ENCODE measurements at places on chromosomes 11 and 22. TPM values are rescaled to one million over a fixed set of nuclear protein-coding genes. Genes with fewer than 3 reads are reported as not detected.

- DNase-seq, result no peak
- H3K4me1 ChIP-seq, result peaks cover 10% of the 10 kb centered on the region
- H3K27me3 ChIP-seq, result peaks cover 90% of the 10 kb centered on the region
- H3K36me3 ChIP-seq, result no peaks in the 10 kb centered on the region
These were observed 11.1 kb upstream of the ALX4 start for GRCh38 chr11:44321059-44321458.

The INS gene
- total RNA-seq, result not detected

DNA sequence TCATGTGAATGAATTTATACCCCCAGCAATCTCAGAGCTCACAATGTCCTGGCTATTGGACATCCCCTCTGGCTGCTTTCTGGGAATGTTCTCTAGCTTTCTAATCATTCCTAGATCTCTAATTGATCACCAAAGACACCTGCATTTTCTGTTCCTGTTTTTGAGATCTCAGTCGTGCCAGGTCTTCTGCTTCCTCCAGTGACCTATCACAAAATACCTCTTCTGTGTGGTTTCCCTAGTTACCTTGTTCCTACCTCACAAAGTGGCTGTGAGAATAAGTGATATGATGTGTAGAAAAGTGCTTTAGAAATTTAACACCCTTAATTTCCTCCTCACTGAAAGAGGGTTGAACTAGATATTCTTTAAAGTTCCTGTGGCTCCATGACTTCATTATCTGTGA, 92.2 kb downstream of the LUZP2 start:
- no peak for DNase-seq
- no peaks in the 10 kb centered on the region for H3K36me3 ChIP-seq
- no peak overlapping the region for H3K27ac ChIP-seq

GRCh38 chr11:98180511-98180910, 840.2 kb upstream of the CNTN5 start:
- no peaks in the 10 kb centered on the region for H3K36me3 ChIP-seq
- DNase-seq, result no peak
- no peaks in the 10 kb centered on the region for H3K4me1 ChIP-seq
- no peaks in the 10 kb centered on the region for H3K27me3 ChIP-seq
- H3K27ac ChIP-seq, result no peak overlapping the region

- DNase-seq, result no peak
- H3K27me3 ChIP-seq, result no peaks in the 10 kb centered on the region
- no peaks in the 10 kb centered on the region for H3K4me1 ChIP-seq
- no peak overlapping the region for H3K27ac ChIP-seq
These were observed 8.9 kb downstream of the TMPRSS6 start for GRCh38 chr22:37100589-37101127.

All from left lung (tissue), 14 donors.